Activated T-helper 17 cell treated with anti-CD3 and anti-CD28 coated beads, Interleukin-2, amount 50 U/mL, for 72 hours (primary cell): ENCODE measurements at places on chromosomes 13 and 19.
A peak's percentile ranks its signal among the peaks of the same experiment; 100 is the strongest.

DNA sequence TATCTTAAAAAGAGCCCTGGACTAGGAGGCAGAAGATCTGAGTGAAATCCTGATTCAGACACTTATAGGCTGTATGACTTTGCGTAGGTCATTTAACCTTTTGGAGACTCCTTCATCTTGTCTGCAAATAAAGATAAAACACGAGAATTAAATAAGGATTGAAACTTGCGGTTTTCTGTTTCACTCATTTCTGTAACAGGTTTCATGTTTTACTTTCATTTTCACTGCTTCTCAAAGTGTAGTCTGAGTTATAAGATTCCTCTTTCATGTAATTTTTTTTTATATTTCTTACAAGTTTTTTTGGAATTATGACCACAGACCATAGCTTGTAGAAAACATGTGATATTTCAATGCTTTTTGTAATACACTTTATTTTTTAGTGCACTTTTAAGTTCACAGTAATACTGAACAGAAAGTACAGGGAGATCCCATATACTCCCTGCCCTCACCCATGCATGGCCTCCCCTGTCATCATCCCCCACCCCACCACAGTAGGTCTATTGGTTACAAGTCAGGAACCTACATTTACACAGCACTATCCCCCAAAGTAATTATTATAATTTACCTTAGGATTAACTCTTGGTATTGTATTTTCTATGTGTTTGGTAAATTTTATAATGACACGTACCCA is 174.6 kb downstream of the ITGBL1 start:
- peak; percentile 86 for ATAC-seq
- H3K4me3 ChIP-seq, result peak overlapping the region; percentile 56
- no peaks in the 10 kb centered on the region for H3K36me3 ChIP-seq
- peaks cover 23% of the 10 kb centered on the region for H3K4me1 ChIP-seq
- peaks cover 6% of the 10 kb centered on the region for H3K27me3 ChIP-seq

DNA sequence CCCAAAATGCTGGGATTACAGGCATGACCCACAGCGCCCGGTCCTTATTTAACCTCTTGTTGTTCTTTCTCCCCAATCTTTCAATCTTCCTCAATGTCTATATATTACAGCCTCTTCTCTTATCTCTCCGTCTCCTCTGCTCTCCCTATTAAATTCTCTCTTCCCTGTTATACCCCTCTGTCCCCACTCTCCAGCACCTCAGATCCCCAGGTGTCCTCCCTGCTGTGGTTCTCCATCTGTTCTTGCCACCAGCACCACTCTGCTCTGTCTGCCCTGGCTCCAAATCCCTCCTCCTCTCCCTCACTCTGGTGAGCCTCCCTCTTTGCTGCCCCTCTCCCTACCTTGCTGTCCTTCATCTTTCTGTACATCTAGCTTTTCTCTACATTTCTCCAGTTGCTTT is 1.1 kb downstream of the ZNF600 start:
- H3K4me1 ChIP-seq, result peaks cover 22% of the 10 kb centered on the region
- peak overlapping the region; percentile 30 for H3K27ac ChIP-seq
- no peaks in the 10 kb centered on the region for H3K27me3 ChIP-seq

DNA sequence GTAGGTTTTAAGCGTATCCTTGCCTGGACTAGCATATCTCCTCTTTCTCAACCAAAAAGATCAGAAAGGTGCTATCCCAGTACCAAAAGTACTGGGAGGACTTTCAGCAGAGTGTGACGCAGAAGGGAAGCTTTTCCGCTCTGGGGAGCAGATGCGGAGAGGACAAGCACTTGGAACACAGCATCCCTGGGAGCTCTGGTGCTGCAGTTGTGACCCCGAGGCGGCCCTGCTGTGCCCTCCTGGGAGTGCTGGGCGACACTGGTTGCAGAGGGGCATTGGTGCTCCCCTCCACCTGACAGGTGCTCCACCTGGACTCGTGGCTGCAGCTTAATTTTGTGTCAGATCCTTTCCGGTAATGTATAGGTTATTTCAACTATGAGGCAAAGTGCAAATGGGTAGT is 3.4 kb downstream of the NAXD start:
- no peaks in the 10 kb centered on the region for H3K27me3 ChIP-seq
- H3K36me3 ChIP-seq, result peaks cover 31% of the 10 kb centered on the region
- ATAC-seq, result no peak
- H3K27ac ChIP-seq, result no peak overlapping the region
- H3K4me3 ChIP-seq, result no peak overlapping the region

DNA sequence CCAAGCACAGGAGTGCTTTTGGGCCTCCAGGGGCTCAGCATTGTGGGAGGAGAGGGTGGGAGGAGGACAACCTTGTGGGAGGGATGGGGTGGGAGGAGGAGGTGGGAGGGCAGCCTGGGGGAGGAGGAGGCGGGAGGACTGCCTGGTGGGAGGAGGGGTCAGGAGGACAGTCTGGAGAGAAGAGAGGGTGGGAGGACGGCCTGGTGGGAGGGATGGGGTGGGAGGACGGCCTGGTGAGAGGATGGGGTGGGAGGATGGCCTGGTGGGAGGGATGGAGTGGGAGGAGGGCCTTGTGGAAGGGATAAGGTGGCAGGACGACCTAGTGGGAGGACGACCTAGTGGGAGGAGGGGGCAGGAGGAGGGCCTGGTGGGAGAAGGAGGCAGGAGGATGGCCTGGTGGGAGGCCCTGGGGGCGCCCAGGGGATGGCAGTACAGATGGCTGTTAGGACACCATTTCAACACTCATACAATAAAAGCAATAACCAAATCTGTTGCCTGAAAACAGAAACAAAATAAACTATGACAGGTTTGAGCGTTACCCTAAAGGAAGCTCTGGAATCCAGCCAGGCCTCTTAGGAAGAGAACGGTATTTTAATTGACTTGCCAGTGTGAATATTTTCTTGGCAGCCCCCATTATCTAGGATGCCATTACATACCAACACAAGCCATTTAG is 63.7 kb downstream of the CRYL1 start:
- H3K27me3 ChIP-seq, result no peaks in the 10 kb centered on the region
- H3K4me3 ChIP-seq, result peak overlapping the region; percentile 47
- H3K4me1 ChIP-seq, result peaks cover 15% of the 10 kb centered on the region
- no peaks in the 10 kb centered on the region for H3K36me3 ChIP-seq

DNA sequence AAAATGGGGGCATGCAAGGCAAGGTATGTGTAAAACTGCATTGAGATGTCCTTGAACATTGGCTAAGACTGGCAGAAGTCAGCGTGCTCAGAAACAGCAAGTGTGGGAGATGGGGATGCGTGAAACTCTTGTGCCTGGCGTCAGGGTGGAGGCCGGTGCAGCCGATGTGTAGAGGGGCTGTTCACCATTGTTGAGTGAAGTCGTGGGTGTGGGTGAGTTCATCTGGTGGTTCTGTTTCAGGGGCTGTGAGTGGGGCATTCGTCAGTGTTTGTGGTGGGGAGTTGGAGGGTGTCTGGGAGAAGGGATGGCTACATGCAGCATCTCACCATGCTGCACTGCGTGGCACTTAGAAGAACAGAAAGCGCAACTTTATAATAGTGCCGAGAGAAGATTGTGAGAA is 11.4 kb upstream of the MIA start:
- peak overlapping the region; percentile 66 for H3K27ac ChIP-seq
- peak; percentile 31 for ATAC-seq
- H3K4me1 ChIP-seq, result peaks cover 40% of the 10 kb centered on the region
- H3K36me3 ChIP-seq, result peaks cover 95% of the 10 kb centered on the region
- no peak overlapping the region for H3K4me3 ChIP-seq

DNA sequence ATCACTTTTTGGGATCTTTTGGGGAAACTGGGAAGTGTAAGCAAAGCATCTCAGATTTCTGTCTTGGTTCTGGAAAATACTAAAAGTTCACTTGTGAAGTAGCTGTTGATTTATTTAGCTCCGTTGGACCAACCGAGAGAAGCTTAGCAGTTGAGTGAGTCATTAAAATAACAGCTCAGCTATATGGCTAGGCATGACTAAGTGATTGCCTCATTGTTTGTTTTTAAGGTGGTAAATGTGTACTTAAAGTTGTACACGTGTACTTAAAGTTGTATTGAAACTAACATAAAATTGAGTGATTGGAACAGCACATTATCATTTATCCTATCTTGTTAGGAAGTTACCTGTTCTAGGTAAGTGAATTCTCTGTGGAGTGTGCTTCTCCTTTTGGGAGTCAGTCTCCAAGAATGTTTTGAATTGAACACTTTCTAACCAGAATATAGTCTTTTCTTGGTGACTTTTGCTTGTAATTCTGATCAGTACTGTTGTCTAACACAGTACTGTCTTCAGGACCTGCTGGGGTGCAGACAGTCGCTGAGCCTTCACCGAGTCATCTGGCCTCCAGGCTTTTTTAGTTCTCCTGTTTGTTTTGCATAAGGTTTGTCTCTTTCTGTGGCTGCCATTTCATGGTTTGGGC is 2.9 kb upstream of the DCUN1D2 start:
- no peaks in the 10 kb centered on the region for H3K27me3 ChIP-seq
- H3K4me1 ChIP-seq, result peaks cover 38% of the 10 kb centered on the region
- ATAC-seq, result peak; percentile 64

GRCh38 chr19:7641290-7642276 is 4.7 kb downstream of the STXBP2 start:
- no peak overlapping the region for H3K4me3 ChIP-seq
- peaks cover 11% of the 10 kb centered on the region for H3K4me1 ChIP-seq
- no peaks in the 10 kb centered on the region for H3K27me3 ChIP-seq

DNA sequence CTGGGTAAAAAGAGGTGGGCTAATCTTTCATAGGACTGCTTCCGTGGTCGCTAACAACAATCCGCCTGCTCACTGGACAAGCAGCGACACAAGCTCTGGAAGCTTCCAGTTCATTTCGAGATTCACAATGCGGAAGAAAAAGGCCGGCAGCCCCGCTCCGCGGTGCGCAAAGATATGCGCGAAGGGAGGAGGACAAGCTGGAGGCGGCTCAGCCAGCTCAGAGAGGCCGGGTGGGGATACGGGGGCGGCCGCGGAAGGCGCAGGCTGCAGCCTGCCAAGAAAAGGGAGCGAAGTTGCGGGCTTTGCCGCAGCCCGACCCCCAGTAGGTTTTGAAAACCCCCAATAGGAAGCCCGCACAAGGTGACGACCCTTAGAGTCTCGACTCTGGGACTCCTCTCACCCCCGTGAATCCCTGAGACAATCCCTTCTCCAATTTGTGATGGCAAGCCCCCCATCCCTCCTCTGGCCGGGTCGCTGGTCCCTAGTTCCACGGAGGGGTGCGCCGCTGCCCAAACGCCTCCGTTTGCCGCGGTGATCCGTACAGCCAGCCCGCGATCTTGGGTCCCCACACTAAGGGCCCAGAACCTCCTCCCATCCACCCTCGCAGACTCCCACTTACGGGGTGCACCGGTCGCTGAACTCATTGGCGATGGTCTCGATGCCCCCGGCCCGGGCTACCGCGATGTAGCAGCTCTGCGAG is 697 bp downstream of the HSPH1 start:
- H3K27ac ChIP-seq, result peak overlapping the region; percentile 97
- peak; percentile 15 for ATAC-seq
- H3K27me3 ChIP-seq, result no peaks in the 10 kb centered on the region
- H3K4me1 ChIP-seq, result peaks cover 21% of the 10 kb centered on the region
- peaks cover 62% of the 10 kb centered on the region for H3K36me3 ChIP-seq

DNA sequence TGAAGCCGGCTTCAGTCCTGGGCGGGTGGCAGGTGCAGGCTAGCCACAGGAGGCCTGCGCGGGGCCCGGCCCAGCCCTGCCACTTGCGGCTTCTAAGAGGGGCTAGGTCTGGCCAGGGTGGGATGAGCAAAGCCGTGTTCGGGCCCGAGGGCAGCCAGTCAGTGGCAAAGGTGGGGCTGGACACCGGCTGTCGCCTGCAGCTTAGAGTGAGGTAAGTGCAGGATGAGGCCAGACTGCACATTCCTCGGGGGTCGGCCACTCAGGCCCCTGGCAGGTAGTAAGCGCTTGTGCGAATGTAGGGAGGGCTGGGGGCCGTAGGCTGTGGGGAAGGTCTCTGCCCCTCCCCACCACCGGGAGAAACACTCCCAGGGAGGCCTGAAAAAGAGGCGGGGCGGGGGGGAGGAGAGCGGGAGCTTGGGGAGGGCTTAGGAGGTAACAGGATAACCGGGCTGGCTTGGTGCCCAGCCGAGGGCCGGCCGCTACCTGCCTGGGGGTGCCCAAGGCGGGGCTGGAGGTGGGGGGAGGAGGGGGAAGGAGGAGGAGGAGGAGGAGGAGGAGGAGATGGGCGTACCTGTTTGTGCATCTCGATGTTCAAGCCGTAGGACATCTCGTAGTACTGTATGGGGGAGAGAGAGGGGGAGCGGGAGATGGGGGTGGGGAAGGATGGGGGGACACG is 6.4 kb downstream of the TLE5 start:
- H3K36me3 ChIP-seq, result peaks cover 68% of the 10 kb centered on the region
- ATAC-seq, result no peak
- no peaks in the 10 kb centered on the region for H3K27me3 ChIP-seq
- peaks cover 16% of the 10 kb centered on the region for H3K4me1 ChIP-seq
- H3K4me3 ChIP-seq, result no peak overlapping the region

DNA sequence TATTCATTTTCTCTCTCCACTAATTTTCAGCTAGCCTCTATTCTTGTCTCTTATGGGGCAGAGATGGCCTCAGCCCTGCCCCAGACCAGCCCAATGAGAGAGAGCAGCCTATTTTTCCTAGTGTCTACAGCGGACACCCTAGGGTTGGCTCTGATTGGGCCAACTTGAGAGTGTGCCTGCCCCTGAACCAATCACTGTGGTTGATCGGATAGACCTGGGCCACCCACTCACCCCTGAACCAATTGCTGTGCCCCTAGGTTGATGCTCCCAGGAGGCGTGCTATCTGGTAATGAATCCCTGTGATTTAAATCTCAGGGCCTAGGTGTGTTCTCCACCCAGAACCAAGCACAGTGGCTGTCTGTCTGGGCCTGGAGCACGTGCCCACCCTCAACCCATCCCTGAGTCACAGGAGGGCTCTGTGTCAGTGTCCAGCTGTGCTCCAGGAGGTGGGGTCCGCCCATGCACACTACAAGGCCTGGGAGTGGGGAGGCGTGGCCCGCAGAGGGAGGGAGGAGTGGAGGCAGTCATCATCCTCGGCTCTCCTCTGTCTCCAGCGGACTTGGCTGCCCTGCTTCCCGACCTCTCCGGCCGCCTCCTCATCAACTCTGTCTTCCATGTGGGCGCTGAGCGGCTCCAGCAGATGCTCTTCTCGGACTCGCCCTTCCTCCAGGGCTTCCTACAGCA is 14.9 kb upstream of the SCN1B start:
- H3K27ac ChIP-seq, result no peak overlapping the region
- H3K36me3 ChIP-seq, result peaks cover 97% of the 10 kb centered on the region
- no peak for ATAC-seq
- H3K27me3 ChIP-seq, result no peaks in the 10 kb centered on the region
- peaks cover 33% of the 10 kb centered on the region for H3K4me1 ChIP-seq

DNA sequence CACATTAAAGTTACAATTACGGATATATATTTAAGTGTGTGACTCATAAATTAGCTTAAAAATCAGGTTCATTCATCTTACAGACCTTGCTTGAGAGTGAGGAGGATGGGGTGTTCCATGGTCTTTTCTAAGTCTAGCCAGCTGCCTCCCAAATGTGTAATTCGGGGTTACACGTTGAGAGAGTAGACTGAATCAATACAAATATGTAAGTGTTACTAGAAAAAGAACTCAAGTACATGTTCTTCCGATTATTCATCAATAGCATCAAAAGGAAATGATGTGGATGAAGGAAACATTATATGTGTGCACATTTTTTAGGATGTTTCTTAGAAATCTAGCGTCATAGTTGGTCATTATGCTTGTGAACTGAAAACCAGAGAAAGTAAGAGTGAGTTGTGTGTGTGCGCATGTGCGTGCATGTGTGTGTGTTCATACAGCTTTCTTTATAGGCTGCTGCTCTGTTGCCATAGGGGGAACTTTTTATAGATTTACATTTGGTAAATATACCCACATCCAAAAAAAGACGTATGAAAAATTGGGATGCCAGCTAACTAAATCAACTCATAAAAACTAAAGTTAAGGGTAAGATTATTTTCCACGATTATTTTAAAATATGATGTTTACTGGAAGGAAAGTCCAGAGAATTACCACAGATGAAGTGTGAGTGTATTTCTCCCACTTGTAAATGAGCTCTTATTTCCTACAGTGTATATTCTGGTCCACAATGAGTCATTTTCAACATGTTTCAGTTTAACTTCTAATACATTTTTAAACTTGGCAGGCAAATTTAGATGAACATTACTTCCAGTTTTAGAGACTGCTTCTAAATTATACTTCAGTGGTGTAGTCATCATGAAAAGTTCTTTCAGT is 82.4 kb downstream of the PIBF1 start:
- peaks cover 48% of the 10 kb centered on the region for H3K36me3 ChIP-seq
- peak; percentile 90 for ATAC-seq
